ENCODE measurements at places on chromosomes 11 and 22.

GRCh38 chr11:57387289-57388030 lies 3.0 kb downstream of the PRG2 start:
- no peaks in the 10 kb centered on the region for H3K27me3 ChIP-seq
- H3K36me3 ChIP-seq = no peaks in the 10 kb centered on the region
- H3K27ac ChIP-seq = no peak overlapping the region
- no peak overlapping the region for H3K4me3 ChIP-seq
- no peak for DNase-seq
- no peaks in the 10 kb centered on the region for H3K4me1 ChIP-seq

GRCh38 chr11:61533401-61533800 lies 24.9 kb downstream of the LRRC10B start:
- no peaks in the 10 kb centered on the region for H3K27me3 ChIP-seq
- H3K36me3 ChIP-seq = no peaks in the 10 kb centered on the region
- no peak for DNase-seq
- peaks cover 7% of the 10 kb centered on the region for H3K4me1 ChIP-seq

- no peak overlapping the region for H3K4me3 ChIP-seq
- DNase-seq = no peak
- no peaks in the 10 kb centered on the region for H3K36me3 ChIP-seq
- H3K4me1 ChIP-seq = no peaks in the 10 kb centered on the region
Measured at GRCh38 chr11:2759228-2760195, 59.7 kb upstream of the KCNQ1OT1 start.

GRCh38 chr11:77503006-77503405 lies 29.1 kb upstream of the PAK1 start:
- DNase-seq = no peak
- H3K27me3 ChIP-seq = no peaks in the 10 kb centered on the region
- H3K36me3 ChIP-seq = no peaks in the 10 kb centered on the region
- no peak overlapping the region for H3K4me3 ChIP-seq
- peaks cover 3% of the 10 kb centered on the region for H3K4me1 ChIP-seq
- no peak overlapping the region for H3K27ac ChIP-seq

- no peaks in the 10 kb centered on the region for H3K27me3 ChIP-seq
- no peaks in the 10 kb centered on the region for H3K4me1 ChIP-seq
- no peak overlapping the region for H3K4me3 ChIP-seq
- no peak for DNase-seq
- no peak overlapping the region for H3K27ac ChIP-seq
Measured at GRCh38 chr22:45103756-45104155, 60.0 kb upstream of the NUP50 start.

- DNase-seq = peak; percentile 46
- H3K4me1 ChIP-seq = no peaks in the 10 kb centered on the region
- no peaks in the 10 kb centered on the region for H3K36me3 ChIP-seq
- no peak overlapping the region for H3K27ac ChIP-seq
- H3K27me3 ChIP-seq = no peaks in the 10 kb centered on the region
Measured at GRCh38 chr11:33624083-33624482, 76.5 kb downstream of the C11orf91 start.

DNA sequence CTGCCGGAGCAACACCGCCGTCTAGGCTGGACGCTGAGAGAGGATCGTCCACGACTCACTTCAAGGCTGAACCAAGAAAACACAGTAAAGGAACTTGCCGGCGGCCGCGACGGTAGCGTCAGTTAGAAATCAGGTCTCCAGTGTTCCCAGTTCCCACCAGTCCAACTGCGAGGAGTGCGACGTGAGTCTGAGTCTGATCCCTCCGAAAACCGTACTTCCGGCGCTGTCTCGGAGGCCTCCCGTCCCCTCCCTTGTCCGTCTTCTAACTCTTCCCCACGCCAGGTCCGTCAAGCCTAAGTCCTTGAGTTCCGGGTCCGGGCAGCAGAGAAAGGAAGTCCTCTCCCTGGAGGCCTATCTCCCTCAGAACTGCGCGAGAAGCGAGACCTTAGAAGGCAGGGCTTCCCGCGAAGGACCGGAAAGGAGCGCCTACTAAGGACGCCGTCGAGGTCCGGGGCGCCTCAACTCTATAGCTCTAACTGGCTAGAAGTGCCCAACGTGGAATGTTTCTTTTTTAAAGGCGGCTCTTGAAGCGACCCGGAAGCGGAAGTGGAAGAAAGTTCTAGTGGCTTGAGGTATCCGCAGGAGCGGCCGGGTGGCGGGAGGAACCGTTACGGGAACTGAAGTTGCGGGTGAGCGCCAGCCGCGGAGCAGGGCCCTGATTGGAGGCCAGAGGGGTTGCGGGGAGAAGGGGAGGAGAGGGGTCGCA lies at the start of the genes BANF1 and EIF1AD:
TSS of gene BANF1 (plus strand) at position 562 of the 706 bp plus-strand sequence. CDS start 748 bp downstream, outside the sequence.
TSS of gene EIF1AD (minus strand) at position 216 of the 706 bp plus-strand sequence. CDS start 1,768 bp downstream, outside the sequence.
- no peaks in the 10 kb centered on the region for H3K36me3 ChIP-seq
- H3K27ac ChIP-seq = peak within 1 kb of the TSS; percentile 91
- peak within 1 kb of the TSS; percentile 98 for H3K4me3 ChIP-seq
- peak; percentile 95 for DNase-seq
- no peaks in the 10 kb centered on the region for H3K27me3 ChIP-seq

GRCh38 chr11:66651016-66651415 lies 12.5 kb downstream of the RBM4 start:
- no peak overlapping the region for H3K27ac ChIP-seq
- H3K27me3 ChIP-seq = no peaks in the 10 kb centered on the region
- no peak for DNase-seq
- H3K4me1 ChIP-seq = peaks cover 12% of the 10 kb centered on the region
- H3K4me3 ChIP-seq = no peak overlapping the region

DNA sequence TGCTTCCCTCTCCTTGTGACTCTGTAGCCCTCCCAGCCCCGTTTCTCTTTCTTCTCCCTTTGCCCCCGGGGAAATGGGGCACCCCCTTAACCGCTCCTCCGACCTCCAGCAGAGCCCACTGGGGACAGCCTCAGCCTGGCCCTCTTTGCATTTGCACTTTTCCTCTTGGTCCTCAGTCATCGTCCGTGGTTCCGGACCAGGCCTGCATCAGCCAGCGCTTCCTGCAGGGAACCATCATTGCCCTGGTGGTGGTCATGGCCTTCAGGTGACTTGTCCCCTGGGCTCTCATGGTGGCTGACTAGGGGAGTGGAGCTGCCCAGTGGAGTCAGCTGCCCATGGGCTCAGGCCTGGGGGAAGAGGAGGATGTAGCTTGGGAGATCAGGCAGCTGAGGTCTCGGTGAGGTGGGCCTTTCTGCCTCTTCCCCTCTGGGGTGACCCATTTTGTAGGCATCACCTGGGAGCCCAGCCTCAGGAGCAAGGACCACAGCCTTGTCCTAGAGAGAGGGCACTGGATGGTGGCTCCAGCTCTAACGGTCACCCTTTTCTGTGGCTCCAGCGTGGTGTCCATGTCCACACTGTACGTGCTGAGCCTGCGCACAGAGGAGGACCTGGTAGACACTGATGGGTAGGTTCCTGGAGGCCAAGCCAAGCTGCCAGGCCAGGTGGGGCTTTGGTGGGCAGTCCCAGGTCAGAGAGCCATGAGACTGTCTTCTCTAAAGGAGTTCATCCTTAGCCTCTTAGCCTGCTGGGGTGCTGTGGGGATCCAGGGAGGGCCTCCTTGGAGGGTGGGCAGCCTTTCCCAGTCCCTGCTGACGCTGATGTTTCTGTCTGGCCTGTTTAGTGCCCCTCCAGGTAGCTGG lies 12.5 kb downstream of the TMEM258 start:
- peaks cover 11% of the 10 kb centered on the region for H3K4me1 ChIP-seq
- H3K27ac ChIP-seq = no peak overlapping the region
- no peak for DNase-seq
- H3K27me3 ChIP-seq = no peaks in the 10 kb centered on the region
- no peak overlapping the region for H3K4me3 ChIP-seq
- H3K36me3 ChIP-seq = peaks cover 6% of the 10 kb centered on the region

DNA sequence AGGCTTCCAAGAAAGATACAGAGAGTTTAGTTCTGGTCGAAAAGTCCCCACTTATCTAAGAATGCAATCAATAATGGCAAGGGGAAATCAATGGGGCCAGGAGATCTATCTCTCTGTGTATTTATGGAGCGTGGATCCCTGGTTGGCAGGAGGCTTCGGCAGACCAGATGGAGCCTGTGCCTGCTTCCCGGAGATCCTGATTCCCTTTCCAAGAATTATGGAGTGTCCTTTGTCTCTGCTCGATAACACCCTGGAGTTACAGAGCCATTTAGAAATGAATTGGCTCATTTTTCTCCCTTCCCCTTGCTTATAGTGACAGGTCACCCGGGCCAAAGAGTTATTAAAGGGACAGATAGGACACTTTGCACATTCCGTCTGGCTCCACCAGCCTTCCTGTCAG lies 92.4 kb downstream of the ISX start:
- DNase-seq = no peak
- peaks cover 10% of the 10 kb centered on the region for H3K27me3 ChIP-seq
- no peaks in the 10 kb centered on the region for H3K36me3 ChIP-seq

DNA sequence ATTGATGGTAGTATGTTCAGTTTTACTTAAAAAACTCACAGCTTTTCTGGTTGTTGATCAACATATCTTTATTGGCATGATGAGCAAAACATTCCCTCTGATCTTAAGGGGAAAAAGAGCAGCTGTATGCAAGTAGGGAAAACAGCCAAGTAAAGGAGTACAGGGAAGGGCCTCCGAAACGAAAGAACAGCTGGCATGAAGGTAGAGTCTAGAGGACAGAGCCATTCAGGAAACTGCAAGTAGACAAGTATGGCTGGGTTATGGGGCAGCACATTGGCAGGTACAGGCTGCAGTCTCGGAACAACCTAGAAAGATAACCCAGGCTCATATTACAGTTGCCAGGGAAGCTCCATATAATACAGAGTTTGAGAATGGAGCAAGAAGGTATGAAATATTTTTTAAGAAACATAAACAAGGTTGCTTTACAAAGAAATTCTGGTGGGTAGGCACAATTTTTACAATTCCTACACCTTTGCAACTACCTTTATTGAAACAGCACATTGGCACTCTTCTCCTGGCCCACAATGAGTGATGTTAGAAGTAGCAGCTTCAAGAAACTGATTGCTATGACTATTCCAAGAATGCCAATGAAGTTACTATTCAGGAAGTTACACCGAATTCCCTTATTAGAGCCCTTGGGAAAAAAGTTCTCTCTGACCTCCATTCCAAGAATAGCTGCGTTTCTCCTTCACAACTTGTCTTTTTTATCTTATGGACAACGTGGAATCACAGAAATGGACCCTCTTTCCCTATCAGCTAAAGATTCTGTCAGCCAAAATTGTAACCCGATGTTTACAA lies 45.2 kb downstream of the LGR4 start:
- no peak overlapping the region for H3K4me3 ChIP-seq
- H3K36me3 ChIP-seq = no peaks in the 10 kb centered on the region
- H3K4me1 ChIP-seq = peaks cover 20% of the 10 kb centered on the region
- DNase-seq = no peak

DNA sequence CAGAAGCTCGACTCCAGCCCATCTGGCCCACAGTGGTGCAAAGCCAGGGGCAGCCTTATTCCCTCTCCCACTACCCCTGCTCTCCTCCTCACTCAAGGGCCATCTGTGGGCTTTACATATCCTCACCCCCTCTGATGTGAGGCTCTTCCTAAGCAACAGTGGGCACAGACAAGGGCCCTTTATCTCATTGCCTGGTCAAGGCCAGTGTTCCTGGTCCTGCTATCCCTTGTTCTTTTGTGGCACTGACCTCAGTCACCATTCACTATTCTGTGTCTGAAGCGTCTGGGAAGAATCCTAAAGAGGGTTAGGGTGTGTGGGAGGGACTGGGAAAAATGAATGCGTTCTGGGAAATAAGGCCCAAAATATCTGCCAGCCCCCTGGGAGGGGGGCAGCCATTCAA lies 7.3 kb downstream of the DNAL4 start:
- no peak overlapping the region for H3K4me3 ChIP-seq
- no peaks in the 10 kb centered on the region for H3K36me3 ChIP-seq
- H3K27me3 ChIP-seq = no peaks in the 10 kb centered on the region
- DNase-seq = no peak
- peaks cover 36% of the 10 kb centered on the region for H3K4me1 ChIP-seq

GRCh38 chr11:93526346-93526633 lies 16.9 kb downstream of the SMCO4 start:
- H3K4me1 ChIP-seq = peaks cover 42% of the 10 kb centered on the region
- H3K4me3 ChIP-seq = no peak overlapping the region
- H3K27ac ChIP-seq = no peak overlapping the region
- no peak for DNase-seq

DNA sequence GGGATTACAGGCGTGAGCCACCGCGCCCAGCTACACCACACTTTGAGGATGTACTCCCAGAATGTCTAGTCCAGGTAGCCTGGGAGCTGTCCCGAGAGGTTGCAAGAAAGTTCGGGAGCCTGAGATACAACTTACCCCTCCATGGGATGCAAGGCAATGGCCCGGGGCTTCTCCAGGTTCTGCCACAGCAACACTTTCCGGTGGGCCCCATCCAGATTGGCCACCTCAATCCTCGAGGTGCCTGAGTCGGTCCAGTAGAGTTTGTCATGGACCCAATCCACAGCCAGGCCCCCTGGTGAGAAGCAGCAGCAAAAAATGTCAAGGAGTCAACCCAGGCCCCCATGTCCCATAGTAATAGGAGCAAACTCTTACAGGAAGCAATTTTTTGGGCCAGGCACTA lies 25.5 kb downstream of the LRP4 start:
- no peaks in the 10 kb centered on the region for H3K36me3 ChIP-seq
- H3K27me3 ChIP-seq = no peaks in the 10 kb centered on the region
- no peak for DNase-seq
- H3K4me3 ChIP-seq = no peak overlapping the region

DNA sequence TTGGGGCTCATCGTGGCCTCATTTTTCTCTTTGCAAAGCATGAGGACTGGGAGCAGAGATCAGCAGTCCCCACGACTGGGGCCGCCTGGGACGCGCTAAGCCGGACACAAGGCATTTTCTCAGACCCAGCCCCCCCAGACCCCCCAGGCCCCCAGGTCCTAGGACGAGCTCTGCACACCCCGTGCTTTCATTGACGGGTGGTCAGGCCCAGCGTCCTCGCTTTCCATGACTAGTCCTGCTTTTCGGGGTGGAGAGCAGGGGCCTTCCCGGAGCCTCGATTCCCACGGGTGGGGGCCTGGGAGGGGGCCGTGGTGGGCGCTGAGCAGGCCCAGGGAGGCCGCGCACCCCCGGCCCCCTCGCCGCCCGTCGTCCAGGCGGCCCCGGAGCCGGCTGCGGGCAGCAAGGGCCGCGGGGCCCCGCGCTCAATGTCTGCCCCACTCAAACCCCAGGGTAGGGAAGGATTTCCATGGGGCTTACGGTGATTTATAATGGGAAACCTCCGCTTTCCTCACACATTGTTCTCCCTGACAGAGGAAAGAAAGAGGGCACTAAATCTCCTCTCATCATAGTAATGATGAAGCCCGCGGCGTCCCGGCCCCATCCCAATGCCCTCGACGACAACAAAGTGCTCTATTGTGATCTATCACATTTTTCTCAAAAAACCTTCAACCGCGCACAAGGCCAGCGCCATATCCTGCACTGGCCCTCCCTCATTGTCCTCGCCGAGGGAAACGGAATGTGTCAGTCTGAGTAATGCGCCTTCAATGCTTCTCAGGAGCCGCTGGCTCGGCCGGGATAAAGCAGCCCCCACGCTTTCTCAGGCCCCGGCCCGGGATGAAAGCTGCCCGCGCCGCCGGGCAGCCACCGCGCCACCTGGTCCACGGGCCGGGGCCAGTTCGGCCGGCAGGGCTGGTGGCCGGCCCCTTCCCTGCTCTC lies 10.4 kb upstream of the LINC01488 start:
- no peaks in the 10 kb centered on the region for H3K36me3 ChIP-seq
- H3K27ac ChIP-seq = no peak overlapping the region
- peaks cover 4% of the 10 kb centered on the region for H3K27me3 ChIP-seq
- peak; percentile 25 for DNase-seq
- H3K4me1 ChIP-seq = no peaks in the 10 kb centered on the region
- H3K4me3 ChIP-seq = no peak overlapping the region

GRCh38 chr11:110455718-110456117 lies 26.0 kb downstream of the FDX1 start:
- DNase-seq = no peak
- H3K4me3 ChIP-seq = no peak overlapping the region
- H3K27me3 ChIP-seq = no peaks in the 10 kb centered on the region
- H3K4me1 ChIP-seq = peaks cover 8% of the 10 kb centered on the region
- peaks cover 28% of the 10 kb centered on the region for H3K36me3 ChIP-seq

GRCh38 chr11:69102732-69103615 lies 52.8 kb upstream of the SMIM38 start:
- no peaks in the 10 kb centered on the region for H3K36me3 ChIP-seq
- no peak for DNase-seq
- H3K27me3 ChIP-seq = no peaks in the 10 kb centered on the region
- no peak overlapping the region for H3K27ac ChIP-seq

Measured in adrenal gland (tissue), 19 donors.